ENCODE measurements at places on chromosomes 2 and 18. TPM values are rescaled to one million over a fixed set of nuclear protein-coding genes. Genes with fewer than 3 reads are reported as not detected.

Gene ZNF521
- 12.2 TPM for total RNA-seq

DNA sequence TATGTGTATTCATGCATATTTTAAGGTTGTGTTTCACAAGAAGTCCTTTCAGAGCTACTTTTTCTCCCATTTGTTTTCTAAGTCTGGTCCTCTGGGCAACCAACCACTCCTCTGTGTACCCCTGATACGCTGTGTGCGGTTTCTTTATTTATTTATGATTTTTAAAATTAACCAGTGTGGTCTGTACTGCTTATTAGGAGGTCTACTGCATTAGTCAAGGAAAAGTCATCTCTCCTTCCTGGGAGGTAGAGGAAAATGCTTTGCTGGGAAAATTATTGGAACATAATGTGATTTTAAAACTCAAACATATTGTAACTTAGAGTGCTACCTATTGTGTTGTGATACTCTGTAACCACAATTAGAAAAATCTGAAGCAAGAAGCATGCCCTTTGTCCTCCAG, 1404.3 kb downstream of the SUCLG1 start:
- DNase-seq: no peak

GRCh38 chr18:38042211-38042890, 476.8 kb upstream of the CELF4 start:
- no peak for DNase-seq

Gene LINC00305
- total RNA-seq: not detected

GRCh38 chr18:21177822-21178221, 64.2 kb upstream of the GREB1L start:
- DNase-seq: no peak

- no peak for DNase-seq
These were observed 95.1 kb downstream of the STRN start for GRCh38 chr2:36871068-36871707.

GRCh38 chr2:193965263-193965662, 1691.8 kb upstream of the SLC39A10 start:
- no peak for DNase-seq

Gene UGT1A10
- not detected for total RNA-seq

Gene LAMA1
- 10.1 TPM for total RNA-seq

Gene ZC3H6
- 6.7 TPM for total RNA-seq

DNA sequence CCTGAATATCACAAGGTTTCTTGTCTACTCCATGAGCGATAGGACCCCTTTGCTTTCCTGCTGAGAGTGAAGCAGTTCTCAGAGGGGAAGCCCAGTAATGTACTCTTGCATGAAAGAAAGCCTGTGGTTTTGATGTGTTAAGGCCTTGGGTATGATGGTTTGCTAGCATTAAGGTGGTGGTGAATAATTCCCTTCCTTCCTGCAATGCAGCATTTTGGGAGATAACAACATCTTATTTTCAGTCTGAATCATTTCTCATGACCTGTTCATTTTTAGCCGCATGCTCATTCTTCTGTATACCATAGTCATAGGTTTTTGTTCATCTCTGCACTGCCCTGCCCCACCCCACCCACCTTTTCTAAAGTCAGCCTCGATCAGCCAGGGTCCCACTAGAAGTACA, 66.2 kb downstream of the HNMT start:
- no peak for DNase-seq

GRCh38 chr2:177998006-177998405, 74.6 kb downstream of the PDE11A start:
- peak; percentile 83 for DNase-seq

Gene GAREM1
- total RNA-seq: 2.0 TPM

Gene PCARE
- total RNA-seq: not detected

GRCh38 chr2:216493334-216493685, 5.3 kb upstream of the RPL37A start:
- DNase-seq: no peak

DNA sequence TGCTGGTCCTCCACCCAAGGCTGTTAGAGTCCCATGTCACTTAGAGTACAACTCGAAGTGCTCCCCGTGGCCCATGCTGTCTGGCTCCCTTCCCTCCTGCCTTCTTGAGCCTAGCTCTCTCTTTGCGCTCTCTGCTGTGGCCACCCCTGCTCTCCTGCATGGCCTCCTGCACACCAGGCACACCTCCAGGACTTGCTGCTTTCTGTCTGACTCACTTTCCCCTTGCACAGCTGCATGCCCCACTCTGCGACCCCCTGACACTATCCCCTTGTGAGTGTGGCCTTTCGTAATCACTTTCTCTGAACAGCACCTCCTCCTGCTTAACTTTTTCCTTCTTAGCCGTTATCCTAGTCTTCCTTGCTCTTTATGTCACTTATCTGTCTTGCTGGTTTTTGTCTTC, 343.6 kb downstream of the TGIF1 start:
- no peak for DNase-seq

GRCh38 chr2:239269173-239269885, 131.5 kb downstream of the HDAC4 start:
- DNase-seq: no peak

DNA sequence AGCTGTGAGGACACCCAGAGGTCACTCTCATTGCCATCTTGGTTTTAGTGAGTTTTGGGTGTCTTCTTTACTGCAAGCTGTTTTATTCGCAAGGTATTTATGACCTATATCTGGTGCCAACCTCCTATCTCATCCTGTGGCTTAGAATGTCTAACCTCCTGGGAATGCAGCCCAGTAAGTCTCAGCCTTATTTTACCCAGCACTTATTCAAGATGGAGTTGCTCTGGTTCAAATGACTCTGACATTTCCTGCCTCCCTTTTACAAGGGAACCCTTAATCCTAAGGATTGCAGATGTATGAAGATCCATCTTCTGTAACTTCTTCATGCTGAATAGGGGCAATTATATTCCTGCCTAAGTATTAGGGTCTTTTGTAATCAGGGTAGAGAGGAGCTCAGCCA, 708.0 kb downstream of the TMEM182 start:
- no peak for DNase-seq

DNA sequence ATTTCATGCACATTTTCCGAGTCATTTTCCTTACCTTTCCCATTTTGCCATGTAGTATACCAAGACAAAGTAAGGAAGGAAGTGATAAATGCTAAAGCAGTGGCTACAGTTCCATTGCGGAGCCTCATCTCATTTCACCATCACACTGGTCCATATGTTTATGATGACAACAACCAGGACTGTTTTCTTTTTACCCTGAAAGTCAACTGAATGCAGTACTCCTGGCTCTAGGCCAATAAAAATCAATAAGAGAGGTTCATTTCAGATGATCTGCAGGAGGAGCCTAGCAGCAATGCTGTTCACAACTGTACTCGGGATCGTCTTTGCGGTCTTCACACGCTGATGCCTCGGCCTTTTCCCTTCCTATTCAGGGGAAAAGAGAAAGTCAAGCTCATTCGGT, 4.7 kb downstream of the MGAT4A start:
- DNase-seq: no peak

Gene ARHGAP15
- total RNA-seq: not detected

DNA sequence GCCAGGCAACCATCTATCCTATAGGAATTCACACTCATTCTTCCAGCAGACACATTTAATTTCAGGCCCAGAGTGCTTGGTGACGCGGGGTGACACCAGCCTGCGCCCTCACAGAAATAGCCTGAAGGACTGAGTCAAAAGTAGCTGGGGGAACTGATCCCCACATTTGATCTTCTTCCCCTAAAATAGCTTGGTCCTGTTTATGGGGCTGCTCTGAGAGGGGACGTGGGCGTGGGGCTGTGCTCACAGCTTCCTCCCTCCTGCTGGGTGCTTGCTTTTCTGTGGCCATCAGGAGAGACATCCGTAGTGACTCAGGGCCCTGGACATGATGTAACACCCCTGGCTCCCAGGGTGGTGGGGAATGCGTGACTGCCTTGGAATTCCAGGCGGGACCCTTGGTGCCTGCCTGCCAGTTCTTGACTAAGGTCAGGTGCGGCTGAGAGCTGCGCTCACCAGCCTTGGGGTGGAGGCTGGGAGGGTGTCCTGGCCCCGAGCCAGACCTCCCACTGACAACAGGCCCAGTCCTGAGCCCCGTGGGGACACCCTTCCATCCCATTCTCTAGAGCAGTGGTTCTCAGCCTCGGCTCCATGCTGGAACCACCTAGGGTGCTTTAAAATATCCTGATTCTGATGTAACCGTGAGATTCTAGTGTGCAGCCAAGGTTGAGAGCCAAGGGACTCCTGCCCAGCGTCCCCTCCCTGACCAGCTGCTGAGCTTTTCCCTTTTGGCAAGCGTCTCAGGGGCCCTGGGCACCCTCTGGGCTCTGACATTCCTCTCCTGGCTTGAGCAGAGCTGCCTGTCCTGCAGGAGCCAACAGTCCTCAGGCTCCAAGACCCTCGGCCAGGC, 47.4 kb upstream of the SMAD7 start:
- peak; percentile 89 for DNase-seq

DNA sequence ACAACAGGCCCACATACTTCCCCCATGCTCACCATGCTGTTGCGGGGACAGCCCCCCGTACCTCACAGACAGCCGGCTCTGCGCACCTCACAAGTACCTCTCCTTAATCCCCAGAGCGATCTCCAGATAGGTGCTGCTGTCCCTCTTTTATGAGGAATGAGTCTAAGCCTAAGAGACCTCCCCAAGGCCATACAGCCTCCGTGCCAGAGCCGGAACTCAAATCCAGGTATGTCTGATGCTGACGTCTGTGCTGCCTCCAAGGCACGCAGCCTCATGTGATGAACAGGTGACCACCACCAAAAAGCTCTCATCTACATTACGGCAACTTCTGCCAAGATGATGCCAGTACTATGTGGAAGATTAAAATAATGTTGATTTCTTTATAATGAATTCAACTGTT, 85.2 kb downstream of the EIPR1 start:
- no peak for DNase-seq

Gene CD302
- total RNA-seq: 1.7 TPM

- DNase-seq: no peak
These were observed 108.9 kb downstream of the SATB2 start for GRCh38 chr2:199348871-199349270.

Gene NEB
- total RNA-seq: 0.07 TPM

DNA sequence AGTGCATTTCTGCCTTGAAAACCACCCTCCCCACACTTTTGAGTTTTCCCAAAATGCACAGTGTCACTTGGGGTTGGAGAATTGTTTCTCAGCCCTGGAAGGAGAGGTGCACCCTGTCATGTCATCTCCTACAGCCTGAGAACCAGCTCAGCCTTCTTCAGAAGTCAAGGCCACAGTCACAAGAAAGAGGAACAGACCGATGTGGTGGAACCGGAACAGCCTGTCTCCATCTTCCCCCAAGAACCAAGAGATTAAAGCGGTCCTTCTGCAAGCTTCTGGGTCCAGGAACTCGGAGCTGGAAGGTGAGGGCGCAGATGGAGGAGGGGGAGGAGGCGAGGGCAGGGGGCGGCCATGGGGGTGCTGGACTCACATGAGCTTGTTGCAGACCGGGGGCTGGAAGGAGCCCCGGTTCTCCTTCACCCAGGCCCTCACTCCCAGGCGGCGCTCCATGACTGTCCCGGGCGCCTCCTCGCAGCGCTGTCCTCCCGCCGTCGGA, 248 bp downstream of the HAAO start:
- DNase-seq: no peak

GRCh38 chr18:9062418-9062751, 40.1 kb upstream of the NDUFV2 start:
- no peak for DNase-seq

GRCh38 chr2:98713332-98714015, 17.5 kb downstream of the MGAT4A start:
- no peak for DNase-seq

- DNase-seq: no peak
These were observed 309.3 kb downstream of the GBX2 start for GRCh38 chr2:235858881-235859280.

Gene IL36RN
- not detected for total RNA-seq

- DNase-seq: no peak
These were observed 135.3 kb downstream of the ZNF236 start for GRCh38 chr18:76957384-76958355.

GRCh38 chr2:187224989-187225388, 223.1 kb downstream of the CALCRL start:
- no peak for DNase-seq

- DNase-seq: no peak
These were observed 40.6 kb downstream of the GPD2 start for GRCh38 chr2:156476850-156477206.

Gene AQP12B
- total RNA-seq: not detected

GRCh38 chr2:134432435-134432883, 178.6 kb downstream of the MGAT5 start:
- DNase-seq: peak; percentile 85

Gene TDRD15
- not detected for total RNA-seq

- no peak for DNase-seq
These were observed 82.8 kb downstream of the SMAD7 start for GRCh38 chr18:48867978-48868377.

Gene UGT1A6
- total RNA-seq: 5.1 TPM

DNA sequence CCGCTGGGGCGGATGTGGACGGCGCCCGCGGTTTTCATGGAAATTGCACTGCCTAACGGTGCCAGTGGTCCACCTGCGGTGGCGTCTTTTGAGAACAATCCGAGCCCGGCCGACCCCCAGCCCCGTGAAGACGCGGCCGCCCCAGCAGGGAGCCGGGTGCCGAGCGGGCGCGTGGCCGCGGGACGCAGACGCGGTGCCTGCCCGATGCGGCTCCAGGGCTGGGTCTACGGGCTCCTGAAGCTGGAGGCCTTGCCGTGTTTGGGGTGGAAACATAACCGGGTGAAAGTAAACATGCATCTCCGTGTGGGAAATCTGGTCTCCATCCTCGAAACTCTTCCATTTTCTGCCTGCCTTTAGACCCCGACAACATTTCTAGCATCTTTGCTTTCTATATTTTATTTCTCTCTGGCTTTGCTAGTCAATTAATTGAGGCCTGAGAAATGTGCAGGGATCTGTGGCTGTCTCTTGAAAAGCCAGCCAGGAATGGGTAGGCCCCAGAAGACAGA, 572 bp downstream of the INPP4A start:
- DNase-seq: no peak

GRCh38 chr18:3016585-3017297, 3.8 kb upstream of the LPIN2 start:
- DNase-seq: no peak

Gene EFHD1
- total RNA-seq: 16.6 TPM

Gene OXER1
- not detected for total RNA-seq

- DNase-seq: no peak
These were observed 395.0 kb upstream of the NRP2 start for GRCh38 chr2:205287316-205287715.

Gene TBR1
- not detected for total RNA-seq

Gene TTR
- total RNA-seq: not detected

GRCh38 chr2:193350509-193350908, 1155.8 kb upstream of the TMEFF2 start:
- DNase-seq: no peak

DNA sequence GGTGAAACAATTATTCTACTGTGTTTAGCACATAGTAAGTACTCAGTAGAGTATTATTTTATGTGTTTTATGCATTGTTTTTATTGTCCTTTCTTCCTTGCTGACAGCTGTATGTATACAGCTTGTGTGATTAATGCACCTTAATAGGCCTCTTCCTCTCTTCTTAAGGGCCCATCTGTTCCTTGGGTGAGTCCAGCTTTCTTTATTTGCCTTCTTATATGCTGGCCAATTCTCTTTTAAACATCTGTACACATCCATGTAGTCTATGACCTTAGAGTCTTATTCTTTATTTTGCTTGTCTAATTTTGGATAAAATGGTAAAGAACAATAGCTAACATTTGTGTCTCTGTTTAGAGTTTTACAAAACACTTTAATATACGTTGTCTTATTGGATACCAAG, 333.7 kb upstream of the MEIS1 start:
- no peak for DNase-seq

- no peak for DNase-seq
These were observed 266.8 kb upstream of the SIX3 start for GRCh38 chr2:44674473-44675284.

Measured in epithelial cell of proximal tubule (primary cell).